Activated CD4-positive, alpha-beta T cell treated with anti-CD3 and anti-CD28 coated beads for 1 hour (primary cell): ENCODE measurements at places on chromosomes 3 and 15.

DNA sequence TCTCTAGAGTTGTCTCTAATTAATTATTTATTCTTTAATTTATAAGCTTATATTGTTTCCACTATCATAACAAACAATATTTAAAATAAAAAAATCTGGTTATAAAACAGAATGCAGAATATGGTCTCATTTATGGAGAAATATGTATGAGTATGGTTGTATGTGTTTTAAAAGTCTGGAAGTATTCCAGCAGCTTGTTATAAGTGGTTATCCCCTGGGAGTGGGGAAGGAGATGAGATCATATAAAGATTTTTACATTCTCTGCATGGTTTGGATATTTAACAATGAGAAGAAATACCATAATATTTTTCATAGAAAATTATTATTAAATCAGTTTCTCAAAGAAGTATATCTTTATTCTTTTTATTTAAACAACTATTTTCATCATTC lies 135.4 kb upstream of the MB21D2 start:
- DNase-seq: no peak

DNA sequence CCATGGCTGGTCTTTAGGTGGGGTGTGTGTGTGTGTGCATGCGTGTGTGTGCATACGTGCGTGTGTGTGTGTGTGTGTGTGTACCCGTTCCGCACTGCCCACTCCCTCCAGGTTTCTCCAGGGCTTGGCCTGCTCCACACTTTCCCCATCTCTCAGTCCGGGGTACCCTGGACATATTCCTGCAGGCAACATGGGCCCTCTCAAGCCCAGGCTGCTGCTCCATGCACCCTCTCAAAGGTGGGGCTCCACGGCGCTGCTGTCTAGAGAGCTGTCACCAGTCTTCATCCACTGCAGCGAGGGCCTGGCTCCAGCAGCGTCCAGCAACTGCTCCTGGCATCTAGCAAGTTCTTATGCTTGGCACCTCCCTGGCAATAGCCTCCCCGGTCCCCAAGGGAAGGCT lies 86.1 kb downstream of the ATP10A start:
- DNase-seq: no peak

GRCh38 chr15:89378296-89379151 lies 43.9 kb upstream of the POLG start:
- DNase-seq: no peak

- DNase-seq: no peak
Observed at GRCh38 chr15:76358453-76358852, 21.9 kb downstream of the ISL2 start.

DNA sequence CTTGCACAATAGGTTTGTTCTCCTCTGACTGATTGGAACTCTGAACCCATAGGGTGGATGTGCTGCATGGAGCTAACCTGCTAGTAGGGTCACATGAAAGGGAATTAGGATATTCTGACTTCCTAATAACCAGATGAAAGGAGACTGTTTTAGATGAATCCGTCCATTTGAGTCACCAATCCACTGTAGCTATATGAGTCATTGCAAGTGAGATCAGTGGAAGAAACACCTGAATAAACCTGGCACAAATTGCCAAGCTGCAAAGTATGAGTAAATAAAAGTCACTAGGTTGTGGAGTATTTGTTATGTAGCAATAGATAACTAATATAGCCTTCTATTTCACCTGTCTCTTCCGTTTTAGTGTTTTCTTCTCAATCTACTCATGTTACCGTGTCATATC lies 584.4 kb downstream of the PDCD6IP start:
- DNase-seq: no peak

- DNase-seq: no peak
Observed at GRCh38 chr15:90870354-90871138, 2.2 kb downstream of the FURIN start.

DNA sequence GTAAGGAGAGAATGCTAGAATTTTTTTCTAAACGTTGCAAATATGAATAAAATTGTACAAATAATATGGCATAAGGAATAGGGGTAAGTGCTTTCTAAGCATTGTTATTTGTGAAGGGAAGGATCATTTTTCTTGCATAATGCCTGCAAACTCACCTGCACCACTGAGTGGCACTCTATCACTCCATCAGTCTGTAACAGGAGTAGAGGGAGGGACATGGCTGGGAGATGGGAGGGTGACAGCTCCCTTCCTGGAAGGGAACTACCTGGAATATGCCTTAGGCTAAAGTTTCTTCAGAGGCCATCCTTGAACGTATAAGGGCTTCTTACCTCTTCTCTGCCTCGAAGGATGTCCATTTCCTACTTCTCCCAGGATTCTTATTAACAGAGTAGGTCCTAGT lies 3.0 kb downstream of the NAALADL2 start:
- no peak for DNase-seq

- DNase-seq: no peak
Observed at GRCh38 chr15:66658044-66658443, 44.0 kb upstream of the SMAD6 start.

- DNase-seq: no peak
Observed at GRCh38 chr15:48101376-48101961, 19.3 kb upstream of the SLC24A5 start.

- no peak for DNase-seq
Observed at GRCh38 chr3:184583578-184584451, 22.2 kb downstream of the EPHB3 start.

DNA sequence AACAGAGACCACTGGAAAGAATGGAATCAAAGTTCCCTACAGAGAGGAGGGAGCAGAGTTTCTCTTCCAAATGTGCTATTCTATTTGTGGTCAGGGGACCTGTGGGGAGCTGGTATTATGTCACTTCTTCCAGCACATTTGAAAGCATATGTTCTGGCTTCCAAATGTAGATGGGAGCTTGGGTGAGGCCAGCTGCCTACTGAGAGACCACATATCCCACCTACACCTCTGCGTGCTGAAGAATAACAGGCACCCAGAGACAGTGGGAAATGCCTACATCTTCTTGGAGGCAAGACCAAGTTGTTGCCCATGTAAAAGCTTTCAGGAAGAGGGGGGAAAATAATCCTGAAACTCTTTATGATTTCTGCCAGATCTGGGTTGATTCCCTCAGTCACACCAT lies 286.8 kb upstream of the UMPS start:
- DNase-seq: no peak

- DNase-seq: no peak
Observed at GRCh38 chr15:65221697-65222096, 10.4 kb upstream of the CILP start.

GRCh38 chr3:108202080-108202479 lies 20.1 kb downstream of the IFT57 start:
- no peak for DNase-seq

DNA sequence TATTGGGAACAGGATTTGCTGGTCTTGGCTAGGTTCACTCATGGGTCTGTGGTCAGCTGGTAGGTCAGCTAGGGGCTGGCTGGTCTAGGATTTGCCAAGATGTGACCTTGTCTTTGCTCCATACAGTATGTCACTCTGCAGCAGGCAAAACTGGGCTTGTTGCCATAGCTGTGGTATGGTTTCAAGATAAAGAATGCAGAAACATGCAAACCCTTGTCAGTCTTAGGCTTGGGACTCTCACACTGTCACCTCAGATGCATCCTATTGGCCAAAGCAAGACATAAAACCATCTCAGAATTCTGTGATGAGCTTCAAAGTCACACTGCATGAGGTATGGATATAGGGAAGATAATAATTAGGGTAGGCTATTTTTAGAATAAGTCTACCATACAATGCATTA lies 66.6 kb upstream of the TBC1D5 start:
- DNase-seq: no peak

DNA sequence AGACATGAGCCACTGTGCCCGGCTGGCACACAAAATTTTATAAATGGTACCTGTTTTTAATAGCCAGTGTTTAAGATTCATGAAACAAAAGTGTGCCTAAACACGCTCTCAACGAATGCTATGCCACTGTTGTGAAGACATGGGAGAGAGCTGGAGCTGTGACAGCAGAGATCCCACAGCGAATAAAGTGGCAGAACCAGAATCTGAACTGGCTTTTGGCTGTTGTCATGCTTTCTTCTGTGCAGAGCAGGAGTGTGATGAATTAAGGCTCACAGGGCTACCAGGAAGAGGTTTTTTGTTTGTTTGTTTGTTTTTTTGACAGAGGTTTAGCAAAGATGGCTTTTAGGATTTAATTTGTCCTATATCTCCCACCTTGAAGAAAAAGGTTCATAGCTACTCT lies 14.5 kb downstream of the PTPRG start:
- no peak for DNase-seq

DNA sequence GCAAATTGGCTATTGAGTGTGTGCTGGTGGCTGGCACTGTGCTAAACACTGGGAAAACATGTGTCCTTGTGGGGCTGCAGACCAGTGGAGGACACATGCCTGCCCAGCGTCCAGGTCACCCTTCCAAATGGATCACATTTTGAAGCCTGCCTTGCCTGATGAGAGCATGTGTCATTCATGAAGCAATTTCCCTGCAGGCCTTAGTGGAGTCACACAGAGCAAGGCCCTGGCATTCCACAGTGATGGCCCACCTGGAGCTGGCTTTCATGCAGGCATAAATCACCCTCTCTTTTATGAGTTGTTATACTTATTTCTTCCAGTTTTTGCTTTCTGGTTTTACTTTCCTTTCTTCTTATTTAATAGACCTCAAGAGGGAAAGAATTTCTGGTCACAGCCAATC lies 219.5 kb downstream of the EPHB1 start:
- no peak for DNase-seq

DNA sequence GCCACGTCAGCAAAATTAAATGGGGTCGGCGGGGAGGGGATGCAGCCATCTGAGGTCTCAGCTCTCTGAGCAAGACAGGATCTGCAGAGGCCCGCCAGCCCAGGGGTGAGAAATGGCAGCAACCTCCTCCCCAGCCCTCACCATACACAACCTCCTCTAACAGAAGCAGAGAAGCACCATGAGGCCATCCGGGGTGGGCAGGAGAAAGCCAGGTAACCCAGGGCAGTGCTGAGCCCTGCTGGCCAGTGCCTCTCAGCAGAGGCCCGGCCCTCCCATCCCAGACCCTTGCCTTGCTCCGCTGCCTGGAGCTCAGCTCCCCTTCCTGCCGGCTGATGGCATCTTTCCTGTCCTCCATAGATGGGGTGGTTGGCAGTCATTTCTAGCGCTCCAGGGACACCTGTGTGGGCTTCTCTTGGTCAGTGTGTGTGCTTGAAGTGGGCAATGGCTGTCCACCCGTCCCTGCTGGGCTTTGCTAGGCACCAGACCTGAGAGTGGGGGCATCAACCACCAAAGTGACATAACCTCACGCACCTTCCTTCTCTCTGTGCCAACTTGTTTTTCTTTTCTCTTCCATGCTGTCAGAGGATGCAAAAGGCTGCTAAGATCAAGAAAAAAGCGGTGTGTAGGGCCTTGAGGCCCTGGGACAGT lies 175.8 kb downstream of the NSMCE3 start:
- no peak for DNase-seq

DNA sequence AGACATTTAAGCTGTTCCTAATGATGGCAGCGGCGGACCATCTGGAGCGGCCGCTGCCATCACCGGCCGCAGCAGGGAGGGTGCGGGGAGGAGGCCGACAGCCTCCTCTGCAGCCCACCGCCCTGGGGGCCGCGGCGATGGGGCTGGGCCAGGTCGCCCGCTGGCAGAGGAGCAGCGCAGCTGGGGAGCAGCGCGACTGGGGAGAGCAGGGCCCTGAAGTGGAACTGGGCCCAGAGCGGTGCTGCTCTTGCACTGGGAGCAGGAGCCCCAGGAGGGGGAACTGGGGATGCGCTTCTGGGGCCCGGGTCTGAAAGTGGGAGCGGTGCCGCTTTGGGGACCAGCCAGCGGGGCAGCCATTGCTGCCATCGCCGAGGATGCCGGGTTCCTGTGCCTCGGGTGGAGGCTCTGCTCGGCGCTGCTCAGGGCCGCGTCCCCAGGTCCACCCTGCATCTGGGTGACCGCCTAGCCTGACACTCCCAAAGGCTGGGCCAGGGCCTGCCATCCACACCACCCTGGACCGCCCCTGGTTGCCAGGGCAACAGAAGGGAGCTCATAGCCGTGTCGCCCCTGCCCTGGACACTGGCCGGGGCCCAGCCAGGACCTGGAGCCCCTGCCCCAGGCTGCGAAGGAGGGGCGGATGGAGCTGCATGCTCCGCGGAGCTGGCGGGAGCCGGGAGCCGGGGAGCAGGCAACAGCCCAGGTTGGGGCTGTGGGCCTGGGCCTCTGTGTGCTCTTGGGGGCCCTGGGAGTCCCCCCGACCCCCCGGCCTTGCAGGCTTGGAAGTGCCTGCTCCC lies 15.5 kb upstream of the PLA2G4E start:
- no peak for DNase-seq

DNA sequence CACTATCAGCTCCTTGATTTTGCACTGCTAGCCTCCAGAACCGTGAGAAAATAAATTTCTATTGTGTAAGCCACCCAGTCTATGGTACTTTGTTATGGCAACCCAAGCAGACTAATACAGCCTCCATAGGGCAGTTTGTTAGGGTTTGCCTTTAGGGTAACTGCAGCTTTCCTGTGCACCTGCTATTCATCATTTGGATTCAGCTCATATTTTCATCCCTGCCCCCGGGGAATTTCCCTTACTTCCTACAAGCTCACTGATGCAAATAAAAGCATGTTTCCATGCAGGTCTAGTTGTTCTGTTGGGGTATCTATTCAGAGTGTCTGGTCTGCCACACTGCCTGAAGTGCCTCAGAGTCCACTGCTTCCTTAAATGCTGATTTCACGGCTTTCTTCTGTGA lies 48.6 kb upstream of the ATOSA start:
- DNase-seq: no peak

GRCh38 chr15:87638554-87639083 lies 617.9 kb downstream of the NTRK3 start:
- DNase-seq: no peak

DNA sequence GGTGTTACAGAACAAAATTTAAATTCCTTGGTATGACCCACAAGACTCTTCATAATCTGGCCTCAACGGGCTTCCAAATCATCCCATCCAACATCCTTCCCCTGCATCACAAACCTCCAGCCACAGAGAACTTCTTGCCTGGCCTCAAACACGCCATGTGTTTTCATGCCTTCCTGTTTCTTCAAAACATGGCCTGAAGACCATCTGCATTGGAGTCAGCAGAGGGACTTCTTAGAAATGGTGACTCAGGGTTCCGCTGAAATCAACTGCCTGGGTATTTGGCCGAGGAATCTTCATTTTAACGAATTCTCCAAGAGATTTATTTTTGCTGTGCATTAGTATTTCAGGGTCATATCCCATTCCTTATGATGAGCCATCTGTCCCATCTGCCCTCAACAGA lies 138.1 kb upstream of the RAP2B start:
- DNase-seq: no peak

DNA sequence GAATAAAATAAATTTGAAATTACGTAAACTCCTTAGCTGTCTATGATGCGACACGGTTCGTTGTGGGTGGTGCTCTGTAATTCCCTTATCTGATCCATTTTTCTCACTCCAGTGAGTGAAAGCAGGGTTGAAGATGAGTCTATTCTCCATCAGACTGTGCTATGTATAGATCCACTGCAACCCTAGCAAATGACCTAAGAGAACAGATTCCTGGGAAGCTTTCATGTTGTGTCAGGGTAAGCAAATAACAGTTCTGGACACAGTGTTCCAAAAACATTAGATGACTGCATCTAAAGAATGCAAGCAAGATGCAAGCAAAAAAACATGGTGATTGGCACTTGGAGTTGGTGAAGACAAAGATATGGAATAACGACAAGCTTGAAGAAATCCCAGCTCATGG lies 239.3 kb downstream of the SLC9A9 start:
- DNase-seq: no peak
